ENCODE measurements at places on chromosomes 2 and 18.

GRCh38 chr2:198691236-198691635 is 766.5 kb downstream of the SATB2 start:
- no peak for DNase-seq

GRCh38 chr2:215994911-215995310 is 18.4 kb downstream of the MREG start:
- DNase-seq, result no peak

DNA sequence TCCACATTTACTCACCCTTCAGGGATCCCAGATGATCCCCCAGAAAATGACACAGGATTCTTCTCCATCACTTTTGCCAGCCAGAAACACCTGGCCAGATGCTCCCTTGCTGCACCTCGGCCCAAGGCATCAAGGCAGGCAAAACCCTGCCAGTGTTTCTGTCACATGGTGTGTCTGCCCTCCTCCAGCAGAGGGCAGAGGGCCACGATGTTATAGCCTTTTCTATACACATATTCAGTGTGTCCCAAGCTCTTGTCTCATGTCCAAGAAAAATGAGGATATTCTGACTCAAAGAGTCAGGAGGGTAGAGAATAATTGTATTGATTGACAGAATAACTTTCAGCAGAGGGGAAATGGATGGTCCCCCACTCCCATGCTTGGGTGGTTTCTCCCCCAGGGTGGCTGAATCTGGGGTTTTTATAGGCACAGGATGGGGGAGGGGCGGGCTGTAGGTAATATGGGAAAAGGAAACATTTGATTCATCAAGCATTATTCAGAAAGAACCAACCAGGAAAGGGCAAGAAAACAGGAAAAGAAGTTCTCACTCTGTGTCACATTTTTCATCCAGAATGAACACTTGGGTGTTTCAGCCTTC is 933.9 kb downstream of the TRIB2 start:
- DNase-seq, result peak; percentile 24

DNA sequence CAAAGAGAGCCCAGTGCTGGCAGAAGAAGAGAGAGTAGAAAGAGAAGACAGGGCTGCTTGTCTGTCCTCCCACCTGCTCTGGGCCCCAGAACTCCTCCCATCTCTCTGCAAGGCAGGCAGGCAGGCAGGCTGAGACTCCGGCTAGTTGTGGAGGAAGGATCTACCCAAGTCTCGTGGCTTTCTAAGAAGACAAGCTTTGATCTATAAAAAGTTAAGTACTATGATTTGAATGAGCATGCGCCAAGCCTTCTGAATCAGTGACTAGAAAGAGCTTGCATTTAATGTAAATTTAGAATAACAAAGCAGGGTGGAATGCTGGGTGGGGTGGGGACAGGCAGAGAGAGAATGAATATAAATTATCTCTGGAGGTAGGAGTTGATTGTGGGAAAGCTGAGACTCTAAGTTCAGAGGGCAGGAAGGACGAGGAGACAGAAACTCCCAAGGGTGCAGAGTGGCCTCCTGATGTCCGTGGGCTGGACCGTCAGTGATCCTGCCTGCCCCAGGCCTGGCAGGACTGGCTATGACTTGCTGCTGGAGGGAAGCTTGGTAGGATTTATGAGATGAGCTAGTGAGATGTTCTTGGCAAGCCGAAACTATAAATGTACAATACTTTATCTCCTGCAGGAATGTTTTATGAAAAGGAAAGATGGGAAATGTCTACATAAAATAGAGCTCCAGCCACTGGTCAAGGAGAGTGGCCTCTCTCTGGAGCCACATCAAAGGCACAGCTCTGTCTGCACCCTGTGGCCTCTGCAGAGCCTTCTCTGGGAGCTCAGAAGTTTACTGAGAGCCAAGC is 447.5 kb downstream of the TNS1 start:
- DNase-seq, result peak; percentile 20

Measured in mesenchymal stem cell (in vitro differentiated cells and primary cell).